ENCODE measurements at places on chromosomes 2 and 18.

DNA sequence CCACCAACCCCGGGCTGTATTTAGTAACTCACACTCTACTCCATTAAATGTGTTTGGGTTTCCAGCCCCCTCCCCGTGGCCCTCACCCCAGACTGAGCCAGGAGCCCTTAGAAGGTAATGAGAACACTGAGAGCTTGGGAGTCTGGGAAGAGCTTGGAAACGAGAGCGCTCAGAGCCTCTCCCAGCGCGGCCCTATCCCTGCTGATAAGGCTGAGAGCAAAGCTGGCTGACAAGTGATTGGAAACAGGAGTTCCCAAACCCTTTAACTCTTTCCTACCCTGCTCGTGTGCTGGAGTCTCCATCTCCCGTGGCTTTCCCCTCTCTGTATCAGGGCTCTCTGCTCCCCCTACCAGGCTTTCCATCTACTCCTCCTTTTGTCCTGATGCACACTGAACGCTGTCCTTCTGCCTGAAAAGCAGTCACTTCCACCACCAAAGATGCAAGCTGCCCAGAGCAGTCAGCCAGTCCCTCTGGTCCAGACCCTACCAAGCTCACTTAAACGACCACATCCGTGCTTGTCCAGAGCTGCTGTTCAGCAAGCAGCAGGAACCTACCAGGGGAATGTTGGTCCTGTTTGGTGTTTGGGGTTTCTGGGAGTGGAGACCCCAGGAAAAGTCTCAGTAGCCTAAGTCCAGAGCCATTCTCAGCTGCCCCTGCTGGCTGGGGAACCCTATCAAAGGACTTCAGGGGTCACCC lies 100.0 kb upstream of the PKDCC start:
- no peak for DNase-seq

DNA sequence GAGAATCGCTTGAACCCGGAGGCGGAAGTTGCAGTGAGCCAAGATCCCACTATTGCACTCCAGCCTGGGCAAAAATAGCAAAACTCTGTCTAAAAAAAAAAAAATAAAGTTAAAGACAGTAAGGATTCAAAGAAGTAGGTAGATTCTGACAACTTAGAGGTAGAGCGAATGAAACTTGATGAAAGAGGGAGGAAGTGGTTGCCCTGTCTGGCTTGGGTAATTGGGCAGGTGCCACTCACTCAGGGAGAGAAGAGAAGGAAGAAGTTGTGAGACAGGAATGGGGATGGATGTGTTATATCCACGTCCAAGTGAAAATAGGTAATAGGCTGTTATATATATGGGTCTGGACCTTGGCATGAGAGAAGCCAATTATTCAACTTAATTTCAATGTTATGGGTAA lies 26.3 kb downstream of the NDC80 start:
- DNase-seq, result no peak

DNA sequence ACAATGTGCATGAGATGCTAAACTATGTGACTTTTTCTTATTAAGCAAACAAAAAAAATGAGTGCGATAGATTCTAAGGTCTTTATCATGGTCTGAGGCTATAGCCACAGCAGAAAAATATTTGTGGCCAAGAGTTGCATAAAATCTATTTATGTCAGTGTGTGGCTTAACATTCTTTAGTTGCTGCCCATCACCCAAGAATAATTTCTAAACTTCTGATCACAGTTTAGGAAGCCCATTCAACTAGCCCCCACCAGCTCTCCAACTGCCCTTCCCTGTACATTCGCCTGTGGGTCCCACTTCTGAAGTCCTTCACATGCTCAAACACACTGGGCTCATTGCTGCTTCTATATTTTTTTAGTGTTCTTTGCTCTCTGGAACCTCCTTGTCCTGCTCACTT lies 107.1 kb downstream of the CTNNA2 start:
- DNase-seq, result no peak

DNA sequence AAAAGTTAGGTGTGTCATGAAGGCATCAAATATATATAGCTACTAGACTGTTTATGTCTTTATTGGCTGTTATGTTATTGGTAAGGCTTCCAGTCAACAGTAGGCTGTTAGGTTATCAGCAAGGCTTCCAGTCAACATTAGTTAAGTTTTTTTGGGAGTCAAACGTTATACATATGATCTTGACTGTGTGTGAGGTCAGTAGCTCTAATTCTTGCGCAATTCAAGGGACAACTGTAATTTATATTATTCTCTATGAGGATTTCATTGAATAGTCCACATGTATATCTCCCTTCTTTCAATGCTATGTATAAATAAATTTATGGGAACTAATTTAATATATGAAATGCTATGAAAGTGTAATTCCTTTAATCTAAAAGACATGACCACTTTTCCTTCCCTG lies 757.5 kb upstream of the TMEFF2 start:
- no peak for DNase-seq

GRCh38 chr2:180184506-180184905 lies 177.4 kb upstream of the CWC22 start:
- no peak for DNase-seq

DNA sequence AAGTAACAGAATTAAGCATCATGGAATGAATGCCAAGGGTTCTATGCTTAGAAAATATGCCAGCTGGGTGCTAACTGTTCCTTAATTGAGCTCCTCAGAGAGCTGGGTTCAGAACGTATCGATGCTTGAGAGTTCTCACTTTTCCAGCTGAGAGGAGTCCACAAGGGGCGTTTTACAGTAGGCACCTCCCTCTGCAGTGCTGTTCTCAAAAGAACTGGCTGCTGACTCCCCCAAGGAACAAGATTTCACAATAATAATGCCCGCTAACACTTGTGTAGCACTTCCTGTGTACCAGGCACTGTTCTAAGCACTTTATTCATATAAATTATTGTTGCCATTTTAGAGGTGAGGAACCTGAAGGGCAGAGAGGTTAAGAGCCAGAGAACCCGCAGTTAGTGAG lies 18.1 kb upstream of the TMEM237 start:
- DNase-seq, result no peak

DNA sequence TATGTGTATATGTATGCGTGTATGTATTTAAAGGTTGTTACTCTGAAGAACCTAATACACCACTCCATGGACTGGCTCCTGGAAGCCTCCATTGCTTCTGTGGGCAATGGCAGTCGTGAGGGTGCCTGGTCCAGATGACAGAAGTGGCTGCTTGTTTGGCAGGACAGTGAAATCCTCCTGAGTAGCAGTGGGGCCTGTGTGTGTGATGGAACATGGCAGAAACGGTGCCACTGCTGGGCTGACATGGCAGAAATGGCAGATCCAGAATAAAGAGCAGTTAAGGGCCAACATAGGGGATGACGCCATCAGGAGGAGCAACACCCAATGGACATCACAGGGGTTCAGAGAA lies 6.1 kb upstream of the CPLX4 start:
- DNase-seq, result no peak

- DNase-seq, result no peak
Measured at GRCh38 chr18:62460851-62461300, 61.9 kb upstream of the ZCCHC2 start.

DNA sequence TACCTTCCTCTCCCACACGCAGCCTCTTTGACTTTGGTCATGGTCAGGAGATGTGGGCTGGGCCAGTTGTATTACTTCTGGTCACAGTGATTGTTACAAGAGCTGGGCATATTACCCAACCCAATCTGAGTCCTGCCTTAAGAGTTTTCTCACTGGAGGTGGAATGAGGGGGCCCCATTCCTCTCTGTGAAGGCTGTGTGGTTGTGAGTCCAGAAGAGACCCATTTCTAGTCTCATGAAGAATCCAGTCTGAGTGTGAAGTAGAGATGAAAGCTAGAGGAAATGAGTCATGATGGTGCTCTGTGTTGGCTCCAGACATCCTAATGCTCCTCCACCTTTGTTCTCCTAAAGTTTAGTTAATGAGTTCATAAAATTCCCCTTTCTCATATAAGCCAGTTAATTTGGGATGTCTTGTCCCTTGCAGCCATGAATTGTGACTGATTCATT lies 50.8 kb upstream of the RASGRP3 start:
- no peak for DNase-seq

DNA sequence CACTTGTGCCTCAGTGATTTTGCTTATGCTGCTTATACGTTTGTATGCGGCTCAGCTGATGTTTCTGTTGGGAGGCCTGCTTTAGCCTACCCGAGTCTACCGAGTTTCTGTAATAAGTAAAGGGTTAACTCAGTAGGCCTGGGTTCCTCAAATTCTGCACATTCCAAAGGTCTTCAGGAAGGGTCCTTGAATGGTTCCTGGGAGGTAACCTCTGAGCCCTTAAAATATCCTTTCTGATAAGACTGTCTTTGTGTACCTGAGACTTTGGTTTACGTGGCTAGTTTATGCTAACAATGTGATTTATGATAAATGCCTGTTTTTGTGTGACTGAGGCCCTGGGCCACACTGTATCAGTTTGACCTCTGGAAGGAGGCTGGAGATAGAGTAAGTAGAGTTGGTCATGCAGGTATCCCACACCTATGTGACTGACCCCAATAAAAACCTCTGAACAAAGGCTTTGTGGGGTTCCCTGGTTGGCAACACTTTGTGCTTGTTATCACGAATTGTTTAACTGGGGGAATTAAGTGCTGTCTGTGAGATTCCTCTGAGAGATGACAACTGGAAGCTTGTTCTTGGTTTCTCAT lies 18.9 kb upstream of the PNPT1 start:
- DNase-seq, result no peak

GRCh38 chr2:131488306-131489205 lies 3.6 kb downstream of the MZT2A start:
- DNase-seq, result no peak

DNA sequence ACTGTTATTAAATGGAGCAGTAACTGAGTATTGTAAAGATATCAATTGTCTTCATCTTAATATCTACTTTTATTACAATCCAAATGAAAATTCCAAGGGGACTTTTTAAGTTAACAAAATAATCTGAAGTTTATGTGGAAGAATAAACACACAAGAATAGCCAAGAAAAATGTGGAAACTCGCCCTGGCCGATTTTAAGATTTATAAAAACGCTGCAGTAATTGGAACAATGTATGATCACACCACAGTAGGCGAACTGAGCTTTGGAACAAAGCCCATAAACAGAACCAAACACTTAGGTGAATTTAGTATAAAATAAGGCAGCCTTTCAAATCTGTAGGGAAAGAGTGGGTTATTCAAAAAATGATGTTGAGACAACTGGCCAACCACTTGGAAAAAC lies 96.3 kb downstream of the ANTXR1 start:
- no peak for DNase-seq

DNA sequence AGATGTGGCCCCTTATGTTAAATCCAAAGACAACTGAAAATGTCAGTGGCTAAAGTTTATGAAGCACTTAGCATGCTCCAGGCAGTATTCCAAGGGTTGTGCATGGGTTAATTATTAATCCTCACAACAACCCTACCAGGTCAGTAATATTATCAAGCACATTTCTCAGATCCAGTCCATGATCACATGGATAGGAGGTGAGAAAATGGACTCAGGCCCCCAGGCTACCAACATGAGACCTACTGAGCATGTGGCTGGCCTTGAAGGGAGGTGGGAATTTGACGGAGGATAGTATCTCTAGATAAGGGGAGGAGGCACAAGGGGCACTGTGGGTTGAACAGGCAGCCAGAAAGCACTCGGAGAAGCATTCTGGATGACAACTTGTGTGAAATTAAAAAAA lies 412.0 kb downstream of the MEIS1 start:
- no peak for DNase-seq

GRCh38 chr18:47983946-47984345 lies 53.5 kb upstream of the SMAD2 start:
- no peak for DNase-seq

GRCh38 chr2:15073664-15074063 lies 441.1 kb downstream of the LRATD1 start:
- DNase-seq, result no peak

DNA sequence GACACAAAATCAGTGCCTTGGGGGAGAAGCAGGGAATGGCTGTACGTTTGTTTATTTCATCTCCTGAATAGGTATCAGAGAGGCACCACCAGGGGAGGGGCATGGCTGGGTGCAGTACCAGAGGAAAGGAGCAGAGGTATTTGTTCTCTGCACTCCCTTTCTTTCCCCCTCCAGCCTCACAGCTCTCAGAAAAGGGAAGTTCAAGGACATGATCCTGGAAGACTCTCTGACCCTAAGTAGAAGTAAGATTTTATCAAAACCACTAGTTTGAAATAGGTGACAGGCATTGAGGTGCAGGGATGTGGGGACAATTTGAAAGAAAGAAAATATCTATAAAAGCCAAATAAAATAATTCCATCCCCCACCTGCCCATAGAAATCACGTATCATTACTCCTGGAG lies 136.5 kb downstream of the LRRTM1 start:
- no peak for DNase-seq

- no peak for DNase-seq
Measured at GRCh38 chr2:190698895-190699294, 50.0 kb downstream of the NAB1 start.

DNA sequence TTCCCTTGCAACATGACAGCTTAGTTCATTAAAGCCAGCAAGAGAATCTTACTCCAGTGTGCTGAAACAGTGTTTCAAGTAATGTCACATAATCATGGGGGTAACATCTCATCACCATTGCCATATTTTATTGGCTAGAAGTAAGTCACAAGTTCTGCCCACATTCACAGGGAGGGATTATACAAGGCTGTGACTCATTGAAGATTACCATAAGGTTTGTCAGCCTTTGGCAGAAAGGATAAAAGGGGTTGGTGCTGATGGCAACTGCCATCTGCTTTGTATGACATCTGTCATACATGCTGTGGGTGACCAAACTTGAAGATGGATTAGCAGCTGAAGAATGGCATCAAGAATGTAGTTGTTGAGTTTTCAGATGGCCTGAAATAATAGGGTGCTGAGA lies 61.2 kb downstream of the KCNE4 start:
- no peak for DNase-seq

- DNase-seq, result no peak
Measured at GRCh38 chr2:62817348-62817747, 111.8 kb downstream of the EHBP1 start.

DNA sequence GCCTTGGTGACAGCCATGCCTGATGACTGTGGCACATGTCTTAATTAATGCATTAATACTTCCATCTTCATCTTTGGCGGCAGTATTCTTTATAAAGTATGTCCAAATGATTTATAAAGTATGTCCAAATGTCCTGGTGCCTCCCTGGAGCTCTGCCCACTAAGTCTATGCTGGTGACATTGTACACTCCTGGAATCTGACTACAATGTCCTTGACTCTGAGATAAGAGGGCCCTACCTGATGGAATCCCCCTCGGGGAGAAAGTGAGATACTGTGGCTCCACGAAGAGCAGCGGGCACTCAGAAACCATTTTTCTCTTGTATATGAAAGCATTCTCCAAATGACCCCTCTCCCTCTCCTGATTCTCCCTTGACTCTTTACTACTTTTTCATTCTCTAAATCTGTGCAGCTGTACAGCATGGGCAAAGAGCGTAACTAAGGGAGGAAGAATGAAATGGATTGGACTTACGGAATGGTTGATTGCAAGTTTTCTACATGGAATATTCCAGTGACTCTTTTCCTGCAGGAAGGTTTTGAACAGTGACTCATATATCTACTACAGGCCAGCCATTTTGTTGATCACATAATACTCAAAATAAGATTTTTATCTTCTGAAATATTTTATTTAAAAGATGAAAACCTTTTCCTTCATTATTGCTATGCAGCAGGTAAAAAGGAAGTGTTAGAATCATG lies 17.3 kb downstream of the RAB12 start:
- no peak for DNase-seq

GRCh38 chr2:12074126-12074844 lies 327.9 kb downstream of the LPIN1 start:
- DNase-seq, result peak; percentile 67

All from GM12878 (cell line).